ENCODE measurements at places on chromosomes 7 and 10.

DNA sequence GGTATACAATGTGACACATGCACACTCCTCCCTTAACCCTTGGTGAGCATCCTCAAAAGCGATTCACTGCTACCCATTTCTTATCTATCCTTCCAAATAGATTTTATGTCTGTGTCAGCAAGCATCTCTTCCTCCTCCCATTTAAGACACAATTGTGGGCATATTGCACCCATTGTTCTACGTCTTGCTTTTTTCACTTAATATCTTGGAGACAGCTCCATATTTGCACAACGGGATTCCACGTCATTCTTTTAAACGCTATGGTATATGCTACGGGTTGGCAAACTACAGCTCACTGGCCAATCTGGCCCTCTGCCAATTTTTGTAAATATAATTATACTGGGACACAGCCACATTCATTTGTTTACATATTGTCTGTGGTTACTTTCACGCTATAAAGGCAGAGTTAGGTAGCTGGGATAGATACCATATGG, 88.6 kb downstream of the RNF216 start:
- peaks cover 74% of the 10 kb centered on the region for H3K4me1 ChIP-seq
- H3K4me3 ChIP-seq: no peak overlapping the region
- peaks cover 22% of the 10 kb centered on the region for H3K36me3 ChIP-seq
- peak overlapping the region; percentile 22 for H3K27ac ChIP-seq

GRCh38 chr7:7274782-7275181, 92.4 kb downstream of the C1GALT1 start:
- H3K4me3 ChIP-seq: no peak overlapping the region
- no peak for DNase-seq
- no peaks in the 10 kb centered on the region for H3K27me3 ChIP-seq
- peaks cover 9% of the 10 kb centered on the region for H3K36me3 ChIP-seq
- H3K27ac ChIP-seq: no peak overlapping the region

DNA sequence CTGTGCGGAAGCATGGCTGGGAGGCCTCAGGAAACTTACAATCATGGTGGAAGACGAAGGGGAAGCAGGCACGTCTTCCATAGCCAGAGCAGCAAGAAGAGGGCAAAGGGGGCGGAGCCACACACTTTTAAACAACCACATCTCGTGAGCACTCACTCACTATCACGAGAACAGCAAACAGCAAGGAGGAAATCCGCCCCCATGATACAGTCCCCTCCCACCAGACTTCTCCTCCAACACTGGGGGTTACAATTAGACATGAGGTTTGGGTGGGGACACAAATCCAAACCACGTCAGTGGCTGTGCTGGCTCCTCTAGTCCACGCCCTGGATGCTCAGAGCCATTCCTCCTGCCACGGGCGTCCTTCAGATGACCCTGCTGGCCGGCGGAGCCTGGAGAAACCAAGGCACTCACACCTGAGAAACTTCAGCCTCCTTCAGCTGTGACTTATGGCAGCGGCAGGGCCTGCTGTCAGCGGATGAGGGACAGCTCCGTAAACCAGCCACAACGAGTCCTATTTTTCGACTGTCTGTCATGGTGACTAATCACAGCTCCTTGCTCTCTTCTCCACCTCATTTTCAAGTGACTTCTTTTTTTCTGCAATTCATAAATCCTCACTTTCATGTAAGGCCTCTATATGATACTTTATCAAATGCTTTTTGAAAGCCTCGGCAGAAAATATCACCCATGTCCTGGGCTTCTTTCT, 167.9 kb upstream of the PFKP start:
- no peak for DNase-seq
- peaks cover 32% of the 10 kb centered on the region for H3K27me3 ChIP-seq
- no peaks in the 10 kb centered on the region for H3K4me1 ChIP-seq
- no peak overlapping the region for H3K4me3 ChIP-seq

- H3K36me3 ChIP-seq: no peaks in the 10 kb centered on the region
- no peak for DNase-seq
- no peak overlapping the region for H3K4me3 ChIP-seq
- H3K27ac ChIP-seq: no peak overlapping the region
- peaks cover 11% of the 10 kb centered on the region for H3K27me3 ChIP-seq
- no peaks in the 10 kb centered on the region for H3K4me1 ChIP-seq
These were observed 30.0 kb upstream of the WNT16 start for GRCh38 chr7:121298831-121299239.

DNA sequence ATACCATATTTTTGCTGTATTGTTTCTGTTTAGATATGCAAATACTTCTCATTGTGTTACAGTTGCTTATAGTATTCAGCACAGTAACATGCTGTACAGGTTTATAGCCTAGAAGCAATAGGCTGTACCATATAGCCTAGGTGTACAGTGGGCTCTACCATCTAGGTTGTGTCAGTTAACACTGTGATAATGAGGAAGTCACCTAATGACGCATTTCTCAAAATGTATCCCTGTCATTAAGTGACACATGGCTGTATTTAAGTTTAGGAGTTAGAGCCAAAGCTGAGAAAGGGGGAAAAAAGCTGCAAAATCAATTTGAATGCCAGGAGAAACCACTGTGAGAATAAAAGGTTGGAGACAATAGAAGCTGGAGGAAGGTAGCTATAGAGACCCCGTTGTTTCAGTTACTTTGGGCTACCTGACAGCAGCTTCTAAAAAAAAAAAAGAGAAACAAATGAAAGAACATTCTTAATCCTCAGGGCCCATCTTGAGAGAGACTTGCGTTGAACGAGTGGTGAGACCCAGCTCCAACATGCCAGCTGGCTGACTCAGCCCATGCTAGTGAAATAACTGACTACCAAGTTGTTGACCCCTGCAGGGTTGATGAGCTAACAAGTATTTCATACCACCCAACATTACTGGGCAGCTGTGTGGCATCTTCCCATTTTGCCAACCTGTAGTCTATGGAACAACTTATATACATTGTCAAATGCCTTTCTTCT, 8.7 kb downstream of the STARD3NL start:
- no peak overlapping the region for H3K27ac ChIP-seq
- H3K36me3 ChIP-seq: peaks cover 11% of the 10 kb centered on the region
- no peak overlapping the region for H3K4me3 ChIP-seq
- H3K27me3 ChIP-seq: no peaks in the 10 kb centered on the region
- peaks cover 68% of the 10 kb centered on the region for H3K4me1 ChIP-seq

GRCh38 chr10:51289519-51289918, 215.2 kb downstream of the PRKG1 start:
- no peak overlapping the region for H3K4me3 ChIP-seq
- H3K27me3 ChIP-seq: no peaks in the 10 kb centered on the region
- no peak overlapping the region for H3K27ac ChIP-seq

- no peaks in the 10 kb centered on the region for H3K4me1 ChIP-seq
- no peaks in the 10 kb centered on the region for H3K36me3 ChIP-seq
- no peak for DNase-seq
- H3K27ac ChIP-seq: no peak overlapping the region
- peaks cover 6% of the 10 kb centered on the region for H3K27me3 ChIP-seq
These were observed 251.2 kb downstream of the BAMBI start for GRCh38 chr10:28928484-28928883.

DNA sequence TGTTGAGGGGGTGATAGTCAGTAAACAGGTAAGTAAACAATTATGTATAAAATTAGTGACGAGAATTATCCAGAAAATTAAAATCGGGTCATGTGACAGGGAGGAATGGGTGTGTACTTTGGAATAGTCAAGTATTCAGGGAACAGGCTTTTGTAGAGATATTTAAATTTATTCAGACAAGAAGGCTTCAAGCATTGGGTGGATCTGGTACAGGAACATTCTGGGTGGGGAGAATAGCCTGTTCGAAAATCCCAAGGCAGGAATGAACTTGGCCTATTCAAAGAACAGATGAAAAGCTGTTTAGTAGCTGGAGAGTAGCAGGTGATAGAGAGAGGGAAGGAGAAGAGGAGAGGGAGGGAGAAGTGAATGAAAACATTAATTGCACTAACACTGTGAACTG, 448.9 kb upstream of the FZD8 start:
- H3K27me3 ChIP-seq: no peaks in the 10 kb centered on the region
- no peaks in the 10 kb centered on the region for H3K4me1 ChIP-seq
- H3K36me3 ChIP-seq: no peaks in the 10 kb centered on the region
- no peak overlapping the region for H3K27ac ChIP-seq

DNA sequence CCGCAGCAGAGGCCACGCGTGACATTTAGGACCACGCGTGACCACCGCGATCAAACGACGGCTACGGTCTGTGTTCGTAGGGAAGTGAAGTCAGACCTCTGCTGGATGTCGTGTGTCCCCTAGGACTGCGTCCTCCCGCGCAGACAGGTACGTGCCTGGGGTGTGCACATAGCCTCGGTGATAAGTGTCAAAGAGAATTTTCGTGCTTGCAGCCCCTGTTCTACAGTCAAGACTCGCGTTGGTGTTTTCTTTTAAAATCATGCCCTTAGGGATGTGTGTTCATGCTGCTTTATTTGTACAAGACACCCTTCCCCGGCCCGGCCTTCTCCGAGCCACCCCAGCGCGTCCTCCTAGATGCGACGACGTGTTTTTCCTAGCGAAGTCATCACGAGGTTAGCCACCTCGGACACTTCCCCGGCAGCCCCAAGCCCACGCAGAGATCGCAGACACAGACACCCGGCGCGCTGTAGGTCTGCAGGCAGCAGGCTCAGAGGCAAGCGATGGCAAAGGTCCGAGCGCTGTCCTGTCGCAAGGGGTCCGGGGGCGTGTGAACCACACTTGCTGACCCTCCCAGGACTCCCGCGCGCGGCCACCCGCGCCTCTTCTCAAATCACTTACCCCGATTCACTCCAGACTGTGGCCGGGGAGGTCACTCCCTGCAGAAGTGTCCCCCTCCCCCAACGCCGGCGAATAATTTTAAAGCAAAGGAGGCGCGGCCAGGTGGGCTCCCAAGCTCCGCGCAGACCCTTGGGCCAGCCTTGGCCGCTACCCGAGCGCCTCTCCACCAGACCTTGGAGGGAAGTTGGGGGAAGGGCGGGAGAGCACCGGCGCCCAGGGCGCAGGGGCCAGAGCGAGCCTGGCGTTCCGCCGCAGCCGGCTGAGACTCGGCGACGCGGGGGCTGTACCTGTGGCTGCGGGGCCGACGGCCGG, 552 bp downstream of the MKX start:
- no peak for DNase-seq
- peaks cover 13% of the 10 kb centered on the region for H3K4me1 ChIP-seq
- H3K27ac ChIP-seq: no peak overlapping the region
- H3K36me3 ChIP-seq: no peaks in the 10 kb centered on the region

GRCh38 chr7:72266771-72267170, 145.4 kb downstream of the CALN1 start:
- H3K4me1 ChIP-seq: no peaks in the 10 kb centered on the region
- no peak overlapping the region for H3K27ac ChIP-seq
- no peaks in the 10 kb centered on the region for H3K36me3 ChIP-seq
- H3K27me3 ChIP-seq: peaks cover 6% of the 10 kb centered on the region

- DNase-seq: no peak
- H3K4me1 ChIP-seq: no peaks in the 10 kb centered on the region
- no peaks in the 10 kb centered on the region for H3K36me3 ChIP-seq
- H3K27me3 ChIP-seq: peaks cover 10% of the 10 kb centered on the region
- no peak overlapping the region for H3K4me3 ChIP-seq
These were observed 141.5 kb upstream of the PCBD1 start for GRCh38 chr10:71029907-71030306.

DNA sequence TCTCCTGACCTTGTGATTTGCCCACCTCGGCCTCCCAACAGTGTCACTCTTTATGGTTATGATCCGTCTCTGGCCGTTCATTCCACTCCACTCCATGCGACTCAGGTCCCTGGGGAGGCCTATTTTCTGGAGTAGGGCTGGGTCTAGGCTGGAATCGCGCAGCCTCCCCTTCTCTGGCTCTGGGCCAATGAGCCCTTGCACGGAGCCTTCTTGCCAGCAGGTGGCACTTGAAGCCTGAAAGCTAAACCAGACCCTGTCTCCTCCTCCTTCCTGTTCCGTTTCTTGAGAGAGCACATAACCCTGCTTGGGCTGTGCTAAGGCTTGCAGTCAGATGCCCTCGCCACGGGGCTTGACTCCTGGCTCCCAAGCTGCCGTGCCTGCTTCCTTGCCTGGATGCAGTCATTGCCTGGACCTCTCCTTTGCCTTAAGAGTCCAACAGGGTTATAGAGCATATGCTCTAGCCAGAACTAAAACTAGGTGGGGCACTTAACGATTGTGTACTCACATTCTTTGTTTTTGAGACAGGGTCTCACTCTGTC, 9.6 kb upstream of the DNAJB12 start:
- peak; percentile 81 for DNase-seq
- H3K36me3 ChIP-seq: peaks cover 8% of the 10 kb centered on the region
- no peak overlapping the region for H3K4me3 ChIP-seq
- H3K27me3 ChIP-seq: peaks cover 2% of the 10 kb centered on the region
- H3K27ac ChIP-seq: no peak overlapping the region
